Stimulated activated CD4-positive, alpha-beta T cell treated with anti-CD3 and anti-CD28 coated beads, Interleukin-1b, Interleukin-23, amount 100 ng/mL, for 4 hours (primary cell): ENCODE measurements at places on chromosomes 6 and 20.

- DNase-seq, result no peak
These were observed 222.5 kb upstream of the PMEPA1 start for GRCh38 chr20:57932227-57932864.

- DNase-seq, result no peak
These were observed 22.3 kb downstream of the FAM50B start for GRCh38 chr6:3871515-3871914.

GRCh38 chr6:26216359-26216885 lies 129.2 kb downstream of the HFE start:
- no peak for DNase-seq

- DNase-seq, result no peak
These were observed 4.1 kb upstream of the SHLD1 start for GRCh38 chr20:5746064-5746463.

DNA sequence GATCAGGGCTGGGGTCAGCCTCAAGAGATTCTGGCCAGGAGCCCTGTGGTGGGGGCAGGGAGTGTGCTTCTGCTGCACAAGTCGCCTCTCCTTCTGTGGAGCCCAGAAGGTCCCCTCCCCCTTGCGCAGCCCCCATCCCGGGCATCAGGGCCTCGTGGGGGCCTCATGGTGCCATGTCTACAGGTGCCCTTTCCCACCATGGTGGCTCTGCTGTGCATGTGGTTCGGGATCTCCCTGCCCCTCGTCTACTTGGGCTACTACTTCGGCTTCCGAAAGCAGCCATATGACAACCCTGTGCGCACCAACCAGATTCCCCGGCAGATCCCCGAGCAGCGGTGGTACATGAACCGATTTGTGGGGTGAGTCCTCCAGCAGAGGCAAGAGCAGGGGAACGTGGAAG lies 48.1 kb downstream of the TM9SF4 start:
- DNase-seq, result no peak

DNA sequence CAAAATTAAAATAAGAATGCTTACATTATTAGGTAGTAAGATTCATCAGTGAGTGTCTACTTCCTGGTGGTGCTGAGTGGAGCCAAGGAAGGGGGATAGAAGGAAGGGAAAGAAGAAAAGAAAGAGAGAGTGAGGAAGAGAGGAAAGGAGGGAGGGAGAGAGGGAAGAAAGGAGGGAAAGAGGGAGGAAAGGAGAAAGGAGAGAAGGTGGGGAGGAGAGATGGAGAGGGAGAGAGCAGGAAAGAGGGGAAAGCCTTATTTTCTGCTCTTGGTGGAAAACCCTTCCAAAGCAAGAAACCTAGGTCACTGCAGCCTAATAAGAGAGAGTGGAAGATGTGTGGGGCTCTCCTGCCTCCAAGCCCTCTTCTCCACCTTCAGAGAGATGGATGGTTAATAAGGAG lies 90.2 kb upstream of the EEF1E1 start:
- DNase-seq, result no peak

- DNase-seq, result no peak
These were observed 129.0 kb downstream of the SOX4 start for GRCh38 chr6:21722510-21722909.

DNA sequence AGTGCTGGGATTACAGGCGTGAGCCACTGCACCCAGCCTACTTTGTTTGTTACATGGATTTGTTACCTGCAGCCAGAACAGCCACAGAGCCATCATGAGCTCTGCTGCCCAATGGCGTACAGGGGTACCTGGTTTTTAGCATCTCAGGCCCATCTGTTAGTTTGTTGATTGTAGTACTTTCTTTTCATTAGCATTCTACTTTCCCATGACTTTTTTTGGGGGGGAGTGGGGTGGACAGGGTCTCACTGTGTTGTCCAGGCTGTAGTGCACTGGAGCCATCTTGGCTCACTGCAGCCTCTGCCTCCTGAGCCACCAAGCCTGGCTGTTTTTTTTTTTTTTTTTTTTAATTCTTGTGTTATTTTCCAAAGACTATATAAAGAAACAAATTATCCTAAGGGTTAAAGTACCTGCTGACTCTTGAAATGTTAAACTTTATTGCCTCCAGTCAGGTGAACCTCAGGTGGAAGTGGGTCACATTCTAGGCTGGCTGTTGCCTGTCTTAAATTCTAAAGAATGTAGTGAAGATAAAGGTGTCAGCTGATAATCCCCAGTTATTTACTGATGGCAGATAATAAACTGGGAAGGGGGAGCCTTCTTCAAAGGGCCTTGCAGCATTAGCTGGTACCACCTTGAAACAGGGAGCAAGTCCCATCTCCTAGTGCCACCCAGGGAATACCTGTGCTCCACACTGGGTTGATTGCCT lies 15.2 kb downstream of the NEU1 start:
- no peak for DNase-seq

GRCh38 chr20:62598761-62599194 lies 43.5 kb upstream of the SLCO4A1 start:
- DNase-seq, result no peak

GRCh38 chr6:658244-658643 lies 1.3 kb upstream of the HUS1B start:
- no peak for DNase-seq

DNA sequence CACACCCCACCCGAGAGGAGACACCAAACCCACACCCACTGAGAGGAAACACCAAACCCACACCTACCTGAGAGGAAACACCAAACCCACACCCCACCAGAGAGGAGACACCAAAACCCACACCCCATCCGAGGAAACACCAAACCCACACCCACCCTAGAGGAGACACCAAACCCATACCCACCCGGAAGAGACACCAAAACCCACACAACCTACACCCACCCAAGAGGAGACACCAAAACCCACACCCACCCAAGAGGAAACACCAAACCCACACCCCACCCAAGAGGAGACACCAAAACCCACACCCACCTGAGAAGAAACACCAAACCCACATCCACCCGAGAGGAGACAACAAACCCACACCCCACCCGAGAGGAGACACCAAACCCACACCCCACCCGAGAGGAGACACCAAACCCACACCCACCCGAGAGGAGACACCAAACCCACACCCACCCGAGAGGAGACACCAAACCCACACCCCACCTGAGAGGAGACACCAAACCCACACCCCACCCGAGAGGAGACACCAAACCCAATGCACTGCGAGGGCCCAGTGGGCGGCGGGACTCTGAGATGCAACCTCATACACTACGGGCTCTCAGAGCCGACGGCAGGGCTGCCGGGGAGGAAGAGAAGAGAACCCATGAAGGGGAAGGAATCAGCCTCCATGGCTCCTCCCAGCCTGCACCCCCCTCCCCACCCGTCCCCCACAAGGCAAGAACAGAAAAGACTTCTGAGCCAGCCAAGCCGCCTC lies 83.3 kb downstream of the TAF4 start:
- DNase-seq, result no peak

- DNase-seq, result no peak
These were observed 29.3 kb downstream of the CST8 start for GRCh38 chr20:23520185-23520584.

- DNase-seq, result no peak
These were observed 19.3 kb downstream of the JPH2 start for GRCh38 chr20:44167736-44168135.

- DNase-seq, result no peak
These were observed 84.4 kb downstream of the SLX4IP start for GRCh38 chr20:10519361-10520046.

- no peak for DNase-seq
These were observed 11.8 kb downstream of the ETV7 start for GRCh38 chr6:36375644-36376155.

DNA sequence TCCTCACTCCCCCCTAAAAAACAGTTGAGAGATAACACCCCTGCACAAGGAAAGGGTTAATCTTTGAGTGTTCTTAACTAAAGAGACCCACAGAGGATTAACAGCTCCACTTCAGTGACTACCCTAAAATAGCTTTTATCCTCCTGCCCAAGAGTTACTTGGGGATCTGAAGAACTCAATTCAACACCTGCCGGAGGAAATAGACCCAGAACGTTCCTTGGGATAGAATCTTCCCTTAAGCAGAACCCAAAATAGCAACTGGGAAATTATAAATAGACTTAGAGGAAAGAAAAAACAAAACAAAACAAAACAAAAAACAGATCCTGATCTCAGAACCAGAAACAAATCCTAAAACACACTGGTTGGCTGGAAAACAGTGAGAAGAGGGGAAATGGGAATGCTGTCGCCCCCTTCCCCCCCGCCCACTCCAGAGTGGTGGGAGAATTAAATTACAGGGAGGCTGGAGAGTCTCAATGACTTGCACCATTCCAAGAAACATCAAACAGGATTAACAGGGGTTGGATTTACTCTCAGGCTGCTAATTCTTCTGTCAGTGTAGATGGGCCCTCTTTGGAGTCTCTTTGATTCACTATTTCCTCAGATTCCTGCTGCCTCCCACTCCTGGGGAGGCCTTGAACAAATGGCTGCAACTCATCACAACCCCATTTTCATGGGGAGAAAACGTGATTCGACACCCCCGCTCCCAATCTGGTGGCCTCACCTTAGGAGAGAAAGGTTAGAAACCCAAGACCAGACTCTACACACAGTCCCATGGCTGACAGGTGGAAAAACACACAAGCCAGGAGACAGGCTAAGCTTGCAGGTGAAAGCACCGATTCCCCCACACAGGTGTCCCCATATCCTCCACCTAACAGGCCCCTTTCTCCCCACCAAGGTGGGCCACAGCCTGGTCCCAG lies 1.4 kb downstream of the PLAGL2 start:
- DNase-seq, result peak; percentile 14

- no peak for DNase-seq
These were observed 184.2 kb upstream of the SPTLC3 start for GRCh38 chr20:12824328-12825225.

GRCh38 chr20:6837730-6838129 lies 70.2 kb downstream of the BMP2 start:
- no peak for DNase-seq

DNA sequence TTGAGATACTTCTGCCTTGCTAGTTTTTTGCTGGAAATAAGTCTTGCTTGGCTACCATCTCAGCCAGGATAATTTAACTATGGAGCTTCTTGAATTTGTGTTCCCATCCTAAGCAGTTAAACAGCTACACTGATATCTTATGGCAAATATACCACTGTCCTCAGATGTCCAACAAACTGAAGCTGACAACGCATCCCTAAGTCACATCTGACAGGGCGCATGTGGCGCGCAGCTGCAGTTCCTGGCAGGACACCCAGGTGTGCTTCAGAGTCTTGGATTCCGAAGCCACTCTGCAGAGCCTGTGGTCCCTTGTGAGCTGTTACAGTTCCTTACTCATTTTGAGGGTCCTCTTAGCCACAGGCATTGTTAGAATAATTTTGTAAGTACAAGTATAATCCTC lies 127.9 kb downstream of the WDR27 start:
- no peak for DNase-seq

DNA sequence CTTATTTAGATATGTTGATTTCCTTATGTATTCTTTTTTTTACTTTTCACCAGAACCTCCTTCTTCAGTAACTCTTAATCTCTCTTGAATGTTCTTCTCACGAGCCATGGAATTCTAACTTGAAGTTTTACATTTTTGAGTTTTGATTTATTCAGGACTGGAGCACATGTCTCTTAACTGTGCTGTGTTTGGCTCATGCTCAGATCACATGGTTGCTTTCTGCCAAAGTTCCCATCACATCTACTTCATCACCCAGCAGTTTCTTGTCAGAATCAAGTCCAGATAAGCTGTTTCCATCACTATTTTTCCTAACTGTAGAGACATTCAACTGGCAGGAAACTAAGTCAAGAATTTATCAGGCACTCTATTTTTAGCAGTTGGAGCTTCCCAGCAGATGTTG lies 31.7 kb downstream of the SLC35A1 start:
- DNase-seq, result no peak

DNA sequence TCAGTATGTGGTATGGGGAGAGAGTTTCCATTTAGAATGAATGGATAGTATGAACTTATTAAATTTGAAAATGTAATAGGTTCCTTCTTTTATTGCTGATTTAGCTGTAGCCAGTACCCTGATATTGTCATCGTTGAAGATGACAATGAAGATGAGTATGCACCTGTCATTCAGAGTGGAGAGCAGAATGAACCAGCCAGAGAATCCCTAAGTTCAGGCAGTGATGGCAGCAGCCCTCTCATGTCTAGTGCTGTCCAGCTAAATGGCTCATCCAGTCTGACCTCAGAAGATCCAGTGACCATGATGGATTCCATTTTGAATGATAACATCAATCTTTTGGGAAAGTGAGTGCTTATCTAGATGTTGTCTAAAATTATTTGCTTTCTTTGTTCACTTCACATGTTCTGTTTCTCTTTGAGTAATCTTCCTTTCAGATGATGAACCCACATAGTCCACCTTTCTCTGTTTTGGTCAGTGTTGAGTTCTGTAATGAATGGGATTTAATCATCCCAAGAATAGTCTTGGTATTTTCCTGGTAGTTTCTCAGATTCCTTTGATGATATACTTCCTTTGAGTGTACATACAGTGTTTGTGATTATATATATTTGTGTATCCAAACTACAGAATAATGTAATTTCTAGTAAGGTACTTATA lies 23.3 kb downstream of the HSF2 start:
- no peak for DNase-seq

DNA sequence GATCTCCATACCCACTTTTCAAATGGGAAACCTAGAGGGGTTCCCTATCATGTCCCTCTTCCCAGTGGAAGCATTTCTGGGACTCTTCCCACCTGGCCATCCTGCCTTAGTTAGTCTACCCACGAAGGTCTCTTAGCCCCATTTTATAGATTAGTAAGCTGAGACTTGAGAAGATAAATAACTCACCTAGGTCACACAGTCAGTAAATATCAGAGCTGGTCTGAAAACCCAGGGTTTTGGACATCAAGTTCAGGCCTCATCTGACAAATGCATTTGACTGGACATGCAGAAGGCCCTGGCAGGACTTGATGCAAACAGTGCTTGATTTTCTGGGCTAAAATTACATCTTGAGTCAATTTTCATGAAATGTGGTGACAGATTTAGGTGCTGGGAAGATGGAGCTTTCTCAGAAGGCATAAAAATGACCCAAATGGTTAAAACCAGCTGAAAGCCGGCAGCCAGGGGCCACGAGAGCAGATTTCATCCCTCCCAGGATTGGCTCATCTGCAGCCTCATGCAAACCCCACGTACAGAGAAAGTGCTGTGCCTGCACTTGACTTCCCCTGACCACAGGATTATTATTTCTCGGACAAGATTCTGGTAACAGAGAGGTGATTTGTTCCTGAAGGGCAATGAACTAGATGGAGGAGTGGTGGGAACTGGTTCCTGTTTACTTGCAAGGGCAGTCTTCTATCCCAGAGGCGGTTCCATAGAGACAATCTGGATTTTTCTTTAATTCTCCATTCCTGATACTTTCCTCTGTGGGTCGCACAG lies 23.1 kb downstream of the CPNE5 start:
- DNase-seq, result no peak
